NCI-H510A treated with DMSO at 0.1 percent for 48 hours (cell line): ENCODE measurements at places on chromosomes 7 and 10.

DNA sequence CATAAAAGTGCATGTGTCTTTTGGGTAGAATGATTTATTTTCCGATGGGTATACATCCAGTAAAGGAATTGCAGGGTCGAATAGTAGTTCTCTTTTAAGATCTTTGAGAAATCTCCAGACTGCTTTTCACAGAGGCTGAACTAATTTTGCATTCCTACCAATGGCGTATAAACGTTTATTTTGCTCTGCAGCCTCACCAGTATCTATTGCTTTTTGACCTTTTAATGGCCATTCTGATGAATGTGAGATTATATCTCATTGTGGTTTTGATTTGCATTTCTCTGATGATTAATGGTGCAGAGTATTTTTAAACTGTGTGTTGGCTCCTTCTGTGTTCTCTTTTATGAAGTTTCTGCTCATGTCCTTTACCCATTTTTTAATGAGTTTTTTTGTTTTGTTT is 1020.1 kb downstream of the NXPH1 start:
- DNase-seq, result no peak

GRCh38 chr7:157961731-157962457 is 625.1 kb downstream of the DNAJB6 start:
- peak; percentile 77 for DNase-seq

DNA sequence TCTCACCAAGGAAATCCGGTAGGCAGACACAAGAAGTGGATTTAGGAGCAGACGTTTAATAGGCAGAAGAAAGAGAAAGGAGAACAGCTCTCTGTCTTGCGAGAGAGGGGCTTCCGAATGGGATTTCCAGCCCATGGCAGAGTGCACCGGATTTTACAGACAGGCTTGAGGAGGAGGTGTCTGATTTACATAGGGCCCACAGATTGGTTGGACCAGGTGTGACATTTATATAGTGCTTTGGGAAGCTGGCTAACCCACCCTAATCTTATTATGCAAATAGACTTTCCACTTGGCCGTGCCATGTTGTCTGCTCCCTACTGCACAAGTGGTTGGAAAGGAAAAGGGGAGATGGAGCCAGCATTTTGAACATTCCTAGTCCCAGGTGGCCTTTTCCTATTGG is 57.8 kb downstream of the ANKMY2 start:
- DNase-seq, result peak; percentile 18

DNA sequence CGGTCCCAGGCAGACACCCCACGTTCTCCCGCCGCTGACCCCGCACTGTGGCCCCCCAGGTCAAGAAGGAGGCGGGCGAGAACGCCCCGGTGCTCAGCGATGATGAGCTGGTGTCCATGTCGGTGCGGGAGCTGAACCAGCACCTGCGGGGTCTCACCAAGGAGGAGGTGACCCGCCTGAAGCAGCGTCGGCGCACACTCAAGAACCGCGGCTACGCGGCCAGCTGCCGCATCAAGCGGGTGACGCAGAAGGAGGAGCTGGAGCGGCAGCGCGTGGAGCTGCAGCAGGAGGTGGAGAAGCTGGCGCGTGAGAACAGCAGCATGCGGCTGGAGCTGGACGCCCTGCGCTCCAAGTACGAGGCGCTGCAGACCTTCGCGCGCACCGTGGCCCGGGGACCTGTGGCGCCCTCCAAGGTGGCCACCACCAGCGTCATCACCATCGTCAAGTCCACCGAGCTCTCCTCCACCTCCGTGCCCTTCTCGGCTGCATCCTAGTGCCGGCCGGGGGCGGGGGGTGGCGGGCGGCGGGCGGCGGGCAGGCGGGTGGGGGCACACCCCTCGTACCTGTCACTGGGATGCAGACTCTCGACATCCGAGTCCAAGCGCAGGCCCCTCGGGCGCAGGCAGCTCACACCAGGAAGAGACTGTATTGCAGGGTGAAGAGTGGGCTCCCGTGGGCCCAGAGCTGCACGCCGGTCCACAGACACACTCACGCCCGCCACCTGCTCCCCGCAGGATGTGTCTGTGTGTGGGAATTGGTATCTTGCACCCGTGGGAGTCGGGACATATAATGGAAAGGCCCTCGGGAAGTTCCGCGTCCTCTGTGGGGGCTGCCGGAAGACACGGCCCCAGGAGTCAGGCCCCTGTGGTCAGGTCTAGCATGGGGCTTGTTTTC is 9.6 kb downstream of the MAFK start:
- DNase-seq, result no peak

GRCh38 chr7:66237906-66238772 is 33.0 kb downstream of the TPST1 start:
- DNase-seq, result no peak

DNA sequence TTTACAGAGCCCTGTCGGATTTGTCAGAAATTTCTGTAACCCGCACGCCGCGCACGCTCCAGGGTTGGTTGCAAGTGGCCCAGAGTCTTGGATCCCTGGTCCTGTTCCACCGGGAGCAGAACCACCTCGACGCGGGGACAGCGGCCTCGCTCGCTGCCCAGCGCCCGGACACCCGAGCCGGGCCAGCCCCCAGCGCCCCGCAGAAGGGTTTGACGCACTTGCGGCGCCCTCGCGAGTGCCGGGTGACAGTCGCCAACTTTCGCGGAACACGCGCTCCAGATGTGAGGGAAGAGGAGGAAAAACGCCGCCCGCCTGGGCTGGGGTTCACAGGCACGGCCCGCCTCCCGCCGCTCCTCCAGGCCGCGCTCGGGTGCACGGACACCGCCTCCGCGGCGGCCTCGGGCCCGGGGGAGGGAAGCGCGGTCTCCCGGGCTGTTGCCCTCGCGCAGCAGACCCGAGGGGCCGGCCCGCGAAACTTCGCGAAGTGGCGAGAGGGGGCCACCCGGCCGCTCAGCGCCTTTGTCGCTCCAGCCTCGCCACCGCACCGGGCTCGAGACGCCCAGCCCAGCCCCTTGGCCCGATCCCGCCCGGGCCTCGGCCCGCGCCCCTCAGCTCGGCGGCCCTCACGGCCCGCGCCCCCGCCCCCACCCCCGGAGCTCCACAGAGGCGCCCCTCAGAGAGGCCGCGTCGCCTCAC is 514 bp downstream of the RNF216 start:
- peak; percentile 37 for DNase-seq

DNA sequence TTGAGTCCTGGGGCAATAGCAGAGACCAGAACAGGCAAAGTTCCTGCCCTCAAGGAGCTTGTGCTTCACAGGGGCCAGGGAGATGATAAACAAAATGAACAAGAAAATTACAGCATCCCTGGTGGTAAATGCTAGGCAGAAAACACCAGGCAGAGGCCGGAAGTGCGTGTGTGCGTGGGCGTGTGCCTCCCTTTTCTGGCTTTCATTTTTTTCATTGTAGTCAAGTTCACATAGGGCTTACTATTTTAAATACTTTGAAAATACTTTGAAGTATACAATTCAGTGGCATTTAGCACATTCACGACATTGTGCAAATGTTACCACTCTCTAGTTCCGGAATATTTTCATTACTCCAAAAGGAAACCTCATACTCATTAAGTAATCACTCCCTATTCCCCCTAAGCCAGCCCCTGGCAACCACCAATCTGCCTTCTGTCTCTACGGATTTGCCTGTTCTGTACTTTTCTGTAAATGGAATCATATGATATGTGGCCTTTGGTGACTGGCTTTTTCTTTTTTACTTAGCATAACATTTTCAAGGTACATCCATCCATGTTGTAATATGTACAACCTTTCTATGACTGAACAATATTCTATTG is 88.1 kb upstream of the PDCD4 start:
- no peak for DNase-seq

DNA sequence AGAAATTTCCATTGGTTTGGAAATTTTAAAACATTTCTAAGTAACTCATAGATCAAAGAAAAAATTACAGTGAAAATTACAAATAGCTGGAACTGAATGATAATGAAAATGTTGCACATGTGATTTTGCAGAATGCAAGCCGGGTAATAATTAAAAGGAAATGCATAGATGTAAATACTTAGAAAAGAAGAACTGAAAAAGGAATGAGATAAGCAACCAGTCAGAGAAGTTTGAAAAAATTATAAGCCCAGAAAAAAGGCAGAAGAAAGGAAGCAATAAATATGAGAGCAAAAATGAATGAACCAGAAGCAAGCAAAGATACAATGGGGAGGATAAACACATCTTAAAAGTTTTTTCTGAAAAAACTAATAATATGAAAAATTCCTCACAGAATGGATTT is 3.2 kb upstream of the TMEM273 start:
- DNase-seq, result no peak

DNA sequence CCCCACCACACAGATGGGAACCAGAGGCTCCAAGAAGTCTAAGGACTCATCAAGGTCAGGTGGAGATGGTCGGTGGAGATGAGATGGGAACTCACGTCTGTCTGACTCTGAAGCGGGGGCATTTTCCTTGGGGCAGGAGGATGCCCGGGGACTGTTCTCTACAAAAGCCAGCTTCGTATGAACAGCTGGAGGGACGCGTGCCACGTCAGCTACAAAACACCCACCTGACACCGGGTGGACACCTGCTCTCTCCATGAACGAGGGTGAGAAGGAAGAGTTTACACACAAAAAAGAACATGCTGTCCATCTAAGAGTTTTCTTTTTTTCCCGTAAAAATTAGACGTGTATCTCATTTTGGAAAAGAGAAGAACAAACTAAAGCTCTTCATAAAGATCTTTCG is 47.7 kb downstream of the C10orf143 start:
- no peak for DNase-seq

- no peak for DNase-seq
Observed at GRCh38 chr10:110648692-110649346, 4.7 kb downstream of the RBM20 start.

GRCh38 chr7:149863500-149863899 is 10.3 kb upstream of the ATP6V0E2 start:
- DNase-seq, result no peak

- no peak for DNase-seq
Observed at GRCh38 chr10:119805702-119806230, 66.9 kb downstream of the MCMBP start.

DNA sequence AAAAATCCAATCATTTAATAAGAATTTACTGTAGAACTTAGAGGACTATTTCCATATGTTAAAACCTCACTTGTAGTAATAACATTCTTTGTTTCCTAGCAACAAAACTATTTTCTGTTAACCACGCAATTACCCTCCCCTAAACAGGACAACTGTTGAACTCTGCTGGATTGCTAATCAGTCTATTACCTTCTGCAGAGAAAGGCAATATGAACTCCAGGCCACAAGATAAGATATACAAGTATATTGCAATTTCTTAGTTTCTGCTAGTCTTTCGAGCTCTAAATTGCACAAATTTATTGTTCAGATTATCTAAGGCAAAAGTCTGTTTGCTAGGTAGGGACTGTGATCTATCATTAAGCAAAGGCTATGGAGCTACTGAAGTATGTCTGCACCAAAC is 920.1 kb upstream of the LRRN3 start:
- DNase-seq, result no peak

- DNase-seq, result no peak
Observed at GRCh38 chr7:155285833-155286232, 11.8 kb upstream of the INSIG1 start.

DNA sequence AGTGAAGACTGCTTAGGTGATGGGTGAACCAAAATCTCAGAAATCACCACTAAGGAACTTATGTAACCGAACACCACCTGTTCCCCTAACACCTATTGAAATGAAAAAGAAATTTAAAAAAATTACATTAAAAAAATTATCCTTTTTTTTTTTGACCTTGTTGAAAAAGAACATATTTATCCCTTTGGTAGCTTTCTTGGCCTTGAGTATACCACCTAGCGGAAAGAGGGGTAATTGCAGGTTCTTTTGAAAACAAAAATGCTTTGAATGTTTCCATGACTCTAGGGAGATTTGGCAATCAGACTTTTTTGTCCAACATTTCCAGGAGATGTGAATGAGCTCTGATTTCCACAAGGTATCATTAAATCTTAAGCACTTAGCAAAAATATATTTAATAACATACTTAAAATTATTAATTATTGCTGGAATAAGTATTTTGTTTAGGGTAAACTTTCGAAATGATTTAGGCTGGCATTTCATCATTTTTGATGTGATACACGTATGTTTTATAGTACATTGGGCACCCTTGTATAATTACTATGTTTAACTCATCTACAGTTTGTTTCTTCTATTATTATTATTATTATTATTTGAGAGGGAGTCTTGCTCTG is 47.0 kb upstream of the ELMO1 start:
- no peak for DNase-seq

GRCh38 chr10:21919906-21920305 is 83.6 kb downstream of the DNAJC1 start:
- DNase-seq, result no peak

DNA sequence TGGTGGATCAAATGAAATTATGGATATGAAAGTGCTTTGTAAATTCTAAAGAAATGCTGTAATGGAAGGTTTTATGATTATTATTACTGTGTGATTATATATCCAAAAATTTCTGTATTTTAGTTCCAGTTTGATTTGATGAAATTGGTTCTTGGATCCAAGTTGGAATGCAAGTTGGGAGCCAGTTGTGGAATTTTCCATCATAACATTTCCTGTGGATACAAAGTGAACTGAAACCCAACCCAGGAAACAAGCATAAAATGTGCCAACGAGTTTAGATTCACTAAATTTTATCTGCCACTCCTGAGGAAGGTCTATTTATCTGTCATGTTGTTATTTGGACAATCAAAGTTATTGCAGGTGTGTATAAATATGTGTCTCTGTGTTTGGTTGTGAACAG is 131.4 kb upstream of the MDFIC start:
- no peak for DNase-seq

DNA sequence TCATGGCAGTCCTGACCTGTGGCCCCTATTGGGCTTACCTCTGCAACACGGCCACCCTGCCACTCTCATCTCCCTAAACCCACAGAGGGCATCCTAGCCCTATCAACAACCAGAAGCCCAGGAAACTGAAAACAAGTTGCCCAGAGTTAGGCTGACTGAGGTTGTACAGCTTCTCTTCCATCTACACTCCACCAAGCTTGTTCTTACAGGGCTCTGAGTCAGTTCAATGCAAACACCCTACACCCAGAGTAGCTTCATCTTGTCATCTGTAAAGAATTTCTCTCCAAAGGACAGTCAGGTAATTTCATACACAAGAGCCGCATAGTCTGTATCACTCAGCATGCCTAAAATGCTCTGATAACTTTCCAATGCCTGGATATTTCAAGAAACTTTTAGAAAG is 175.4 kb downstream of the ARID5B start:
- DNase-seq, result no peak

GRCh38 chr7:104967088-104967487 is 46.9 kb upstream of the KMT2E start:
- DNase-seq, result no peak

- no peak for DNase-seq
Observed at GRCh38 chr7:77710861-77711260, 14.6 kb downstream of the RSBN1L start.

- DNase-seq, result peak; percentile 31
Observed at GRCh38 chr10:101032637-101033224, 1.7 kb downstream of the SFXN3 start.

- DNase-seq, result no peak
Observed at GRCh38 chr7:1814089-1814811, 144.2 kb downstream of the ELFN1 start.
